ENCODE measurements at places on chromosomes 5 and 9.
A peak's percentile ranks its signal among the peaks of the same experiment; 100 is the strongest.

- no peak for DNase-seq
These were observed 288.7 kb downstream of the CEMIP2 start for GRCh38 chr9:71479621-71480020.

- no peak for DNase-seq
These were observed 170.1 kb downstream of the GABBR2 start for GRCh38 chr9:98538626-98539031.

DNA sequence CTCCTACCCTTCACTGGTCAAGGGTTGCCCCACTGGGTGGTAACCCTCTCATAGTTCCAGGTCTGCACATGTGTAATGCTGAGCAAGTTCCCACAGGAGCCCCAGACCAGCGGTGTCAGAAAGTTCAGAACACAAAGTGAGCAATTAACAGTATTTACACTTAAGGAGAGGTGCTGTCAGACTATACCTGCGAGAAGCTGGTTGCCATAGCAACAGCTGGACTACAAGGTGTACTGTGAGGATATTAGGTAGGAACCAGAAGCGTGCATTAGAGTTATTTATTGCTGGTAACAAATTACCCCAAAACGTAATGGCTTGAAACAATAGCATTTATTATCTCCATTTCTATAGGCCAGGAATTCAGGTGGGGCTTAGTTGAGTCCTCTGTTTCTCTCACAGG lies 317.0 kb upstream of the RPS23 start:
- DNase-seq = no peak

DNA sequence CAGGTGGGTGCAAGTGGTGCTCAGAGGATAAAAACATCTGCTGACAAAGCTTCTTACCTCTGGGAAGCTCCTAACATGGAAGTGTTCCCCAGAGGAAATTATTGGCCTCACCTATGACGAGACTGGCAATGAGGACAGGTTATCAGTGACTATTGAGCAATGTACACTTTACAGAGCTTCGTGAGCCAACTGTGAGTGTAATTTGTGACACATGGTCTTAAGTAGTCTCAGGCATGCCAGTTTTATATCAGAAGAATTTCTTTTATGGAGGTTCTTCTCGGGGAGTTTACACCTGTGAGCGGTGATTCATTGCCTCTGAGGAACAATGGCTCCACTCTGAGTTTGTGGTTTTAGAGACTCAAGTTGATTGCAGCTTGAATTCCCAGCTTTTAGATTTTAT lies 11.3 kb downstream of the ANKDD1B start:
- DNase-seq = no peak

DNA sequence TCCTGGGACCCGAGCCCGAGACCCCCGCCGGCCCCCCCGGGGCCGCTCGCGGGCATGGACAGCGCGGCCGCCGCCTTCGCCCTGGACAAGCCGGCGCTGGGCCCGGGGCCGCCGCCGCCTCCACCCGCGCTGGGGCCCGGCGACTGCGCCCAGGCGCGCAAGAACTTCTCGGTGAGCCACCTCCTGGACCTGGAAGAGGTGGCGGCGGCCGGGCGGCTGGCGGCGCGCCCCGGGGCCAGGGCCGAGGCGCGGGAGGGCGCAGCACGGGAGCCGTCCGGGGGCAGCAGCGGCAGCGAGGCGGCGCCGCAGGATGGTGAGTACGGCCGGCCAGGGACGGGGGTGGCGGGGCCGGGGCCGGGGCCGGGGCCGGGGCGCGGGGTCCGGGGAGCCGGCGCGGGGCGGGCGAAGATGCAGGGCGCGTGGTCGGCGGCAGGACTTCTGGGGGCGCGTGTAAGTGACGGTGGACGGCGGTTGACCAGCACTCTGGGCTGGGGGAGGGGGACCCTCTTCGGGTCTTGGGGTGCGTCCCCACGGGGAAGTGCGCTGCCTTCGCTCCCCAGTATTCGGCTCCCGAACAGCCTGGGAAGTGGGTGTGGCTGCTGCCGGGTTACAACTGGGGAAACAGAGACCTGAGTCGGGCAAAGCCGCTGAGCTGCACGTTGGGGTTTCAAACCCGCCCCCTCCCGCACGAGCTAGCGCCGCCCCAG lies 520 bp downstream of the PRRX2 start:
- peak; percentile 65 for DNase-seq

GRCh38 chr5:175548626-175549311 lies 70.4 kb downstream of the SFXN1 start:
- no peak for DNase-seq

DNA sequence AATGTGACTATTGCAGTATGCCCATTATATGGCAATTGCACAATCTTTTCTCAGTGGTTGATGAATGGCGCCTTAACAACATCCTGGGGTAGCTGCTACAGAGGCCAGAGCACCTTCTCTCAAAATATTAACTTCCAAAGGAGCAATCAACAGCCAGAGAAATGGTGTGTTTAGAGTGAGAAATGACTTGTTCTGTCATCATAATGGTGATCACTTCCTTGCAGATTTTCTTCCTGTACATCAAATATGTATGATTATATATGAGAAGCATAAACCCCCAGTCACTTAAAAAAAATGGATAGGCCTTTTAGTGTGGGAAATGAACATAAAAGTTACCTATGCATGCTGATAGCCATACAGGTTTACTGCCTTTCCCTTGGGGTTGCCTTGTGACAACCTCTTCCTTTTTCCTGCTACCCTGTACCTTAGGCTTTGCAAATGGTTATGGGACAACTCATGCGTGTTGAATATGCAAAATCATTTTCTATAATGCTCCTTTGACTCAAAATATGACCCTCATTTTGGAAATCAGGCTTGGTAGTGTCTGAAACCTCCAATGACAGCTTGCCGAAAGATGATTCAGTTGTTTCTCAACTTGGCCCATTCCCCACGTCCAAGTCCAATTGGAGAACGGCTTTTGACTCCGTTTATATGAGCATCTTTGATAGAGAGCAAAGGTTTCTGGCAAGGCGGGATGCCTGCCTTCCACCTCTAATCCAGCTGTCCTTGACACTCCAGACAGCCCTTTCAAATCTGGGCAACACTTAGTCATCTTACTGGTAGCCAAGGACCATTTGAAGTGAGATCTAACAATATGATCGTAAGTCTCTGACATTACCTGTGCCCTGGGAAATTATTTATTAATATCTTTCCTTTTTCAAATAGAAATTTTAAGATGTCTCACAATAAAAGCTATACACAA lies 69.3 kb downstream of the SLC1A1 start:
- no peak for DNase-seq

- no peak for DNase-seq
These were observed 44.0 kb downstream of the ALG2 start for GRCh38 chr9:99177576-99178366.
